ENCODE measurements at places on chromosomes 3 and 15. TPM values are rescaled to one million over a fixed set of nuclear protein-coding genes. Genes with fewer than 3 reads are reported as not detected.

DNA sequence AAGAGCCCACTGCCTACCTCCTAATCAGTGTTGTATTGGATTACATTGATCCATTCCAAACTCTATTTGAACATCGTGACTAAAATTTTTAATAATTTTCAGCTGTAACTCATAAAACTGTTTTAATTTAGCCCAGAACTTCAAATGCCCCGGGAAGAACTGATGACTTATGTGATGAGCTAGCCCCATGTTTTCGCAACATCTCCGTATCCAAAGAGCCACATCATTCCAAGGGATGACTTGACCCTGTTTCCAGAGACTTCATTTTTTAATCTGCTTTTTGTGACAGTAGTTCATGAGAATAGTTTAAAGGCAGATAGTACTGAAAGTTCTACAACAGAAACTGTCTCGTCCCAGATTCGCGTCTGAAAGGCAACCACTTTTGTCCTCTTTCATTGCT, 97.4 kb downstream of the STAC start:
- no peak for DNase-seq

The CLDN16 gene
- total RNA-seq, result 4.4 TPM

DNA sequence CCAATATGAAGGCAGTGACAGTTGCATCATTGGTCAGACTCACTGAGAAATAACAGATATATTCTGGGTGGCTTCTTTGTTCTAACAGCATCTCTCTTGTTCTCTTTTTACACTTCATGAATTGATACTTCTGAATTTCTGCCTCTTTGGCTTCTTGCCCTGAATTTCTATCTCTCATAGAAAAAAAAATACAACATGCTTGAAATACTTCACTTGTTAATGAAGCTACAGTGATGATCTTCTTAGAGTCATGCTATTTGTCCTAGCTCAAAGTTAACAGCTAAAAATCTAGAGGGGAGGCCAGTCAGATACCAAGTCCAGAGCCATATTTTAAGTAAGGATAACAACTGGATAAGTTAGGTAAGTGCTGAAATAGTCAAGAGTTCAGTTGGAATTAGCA, 597.2 kb upstream of the AGTR1 start:
- DNase-seq, result no peak

GRCh38 chr15:66937588-66937987, 127.8 kb upstream of the SMAD3 start:
- no peak for DNase-seq

The LYSMD2 gene
- total RNA-seq, result 8.0 TPM
